DMS79 treated with DMSO at 0.1 percent for 48 hours (cell line): ENCODE measurements at places on chromosomes 16 and 17.

GRCh38 chr17:50207315-50207714, 5.9 kb upstream of the COL1A1 start:
- DNase-seq, result no peak

GRCh38 chr17:50354776-50355175, 8.8 kb downstream of the XYLT2 start:
- no peak for DNase-seq

DNA sequence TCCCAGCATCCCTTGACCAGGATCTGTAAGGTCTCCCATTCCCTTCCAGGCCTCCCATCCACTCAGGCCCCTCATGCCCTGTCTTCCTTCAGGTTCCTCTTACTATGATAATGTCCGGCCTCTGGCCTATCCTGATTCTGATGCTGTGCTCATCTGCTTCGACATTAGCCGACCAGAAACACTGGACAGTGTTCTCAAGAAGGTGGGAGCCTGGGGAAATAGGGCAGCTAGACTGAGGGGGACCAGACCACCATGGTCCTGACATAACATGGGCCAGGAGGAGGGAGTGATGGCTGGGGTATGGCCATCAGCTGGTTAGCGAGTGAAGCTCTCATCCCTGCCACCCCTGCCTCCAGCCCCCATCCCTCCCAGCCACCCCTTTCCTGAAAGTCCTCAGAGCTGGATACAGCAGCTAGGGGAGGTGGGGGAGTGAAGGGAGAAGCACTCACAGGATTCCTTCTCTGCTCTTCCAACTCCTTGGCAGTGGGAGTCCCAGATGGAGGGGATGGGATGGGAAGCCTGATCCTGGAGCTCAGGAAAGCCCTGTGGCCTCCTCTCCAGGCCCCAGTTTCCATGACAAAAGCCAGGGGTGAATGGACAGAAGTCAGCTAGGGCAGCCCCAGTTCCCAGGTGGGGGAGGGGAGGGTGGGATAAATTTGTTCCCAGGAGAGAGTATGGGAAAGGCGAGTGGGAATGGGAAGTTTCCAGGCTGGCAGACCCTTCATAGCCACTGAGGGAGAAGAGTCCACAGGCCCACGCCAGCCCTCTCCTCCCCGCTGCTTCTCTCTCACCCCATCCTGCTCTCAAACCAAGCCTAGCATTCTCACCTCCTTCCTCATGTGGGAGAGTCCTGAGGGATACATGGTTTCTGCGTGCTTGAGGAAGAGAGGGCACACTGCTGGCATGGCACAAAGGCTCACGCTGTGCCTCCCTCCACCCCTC, 2.3 kb downstream of the RND2 start:
- no peak for DNase-seq

GRCh38 chr17:39144416-39144840, 7.0 kb downstream of the PLXDC1 start:
- peak; percentile 92 for DNase-seq

DNA sequence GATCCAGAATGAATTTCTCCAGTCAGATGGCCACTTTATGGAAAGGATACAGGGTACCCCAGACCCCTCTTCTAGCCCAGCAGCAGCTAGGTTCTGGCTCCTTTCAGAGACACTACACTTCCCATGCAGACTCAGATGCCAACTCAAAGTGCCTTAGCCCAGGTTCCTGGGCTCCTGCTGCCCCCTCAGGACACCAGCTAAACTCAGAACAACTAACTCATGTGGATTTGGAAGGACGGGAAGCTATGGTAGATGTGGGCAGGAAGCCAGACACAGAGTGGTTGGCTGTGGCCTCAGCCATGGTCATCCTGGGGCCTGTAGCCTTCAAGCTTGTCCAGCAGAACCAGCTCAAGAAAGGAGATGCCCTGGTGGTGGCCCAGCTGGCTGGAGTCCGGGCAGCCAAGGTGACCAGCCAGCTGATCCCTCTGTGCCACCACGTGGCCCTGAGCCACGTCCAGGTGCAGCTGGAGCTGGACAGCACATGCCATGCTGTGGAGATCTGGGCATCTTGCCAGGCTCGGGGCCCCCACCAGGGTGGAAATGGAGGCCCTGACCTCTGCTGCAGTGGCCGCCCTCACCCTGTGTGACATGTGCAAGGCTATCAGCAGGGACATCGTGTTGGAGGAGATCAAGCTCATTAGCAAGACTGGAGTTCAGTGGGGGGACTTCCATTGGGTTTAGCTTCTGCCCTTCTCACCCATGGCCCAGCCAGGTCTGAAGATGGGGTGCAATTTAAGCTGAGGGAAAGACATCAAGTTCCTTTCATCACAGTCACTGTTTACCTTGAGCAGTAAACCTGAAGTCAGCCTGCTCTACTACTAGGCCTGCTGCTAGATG, 111.8 kb downstream of the N4BP1 start:
- no peak for DNase-seq

DNA sequence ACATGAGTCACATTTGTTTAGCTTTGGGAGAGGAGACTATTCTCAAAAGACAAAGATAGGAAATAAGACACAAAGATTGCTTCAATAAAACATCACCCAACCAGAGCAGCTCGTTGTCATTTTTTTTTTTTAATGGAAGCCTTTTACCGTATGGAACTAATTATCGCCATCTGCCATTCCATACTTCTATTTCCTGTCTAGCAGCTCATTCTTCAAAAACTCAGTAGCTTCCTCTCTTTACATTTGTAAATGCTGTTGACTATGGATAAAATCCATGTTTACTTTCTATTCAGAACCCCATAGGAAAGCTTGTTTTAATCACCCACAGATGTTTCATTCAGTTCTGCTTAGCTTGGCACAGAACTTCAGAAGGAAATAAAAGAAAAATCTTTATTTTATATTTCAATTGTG, 110.0 kb upstream of the PSMD7 start:
- DNase-seq, result no peak

- DNase-seq, result no peak
These were observed 2.9 kb upstream of the SCIMP start for GRCh38 chr17:5237541-5238016.

DNA sequence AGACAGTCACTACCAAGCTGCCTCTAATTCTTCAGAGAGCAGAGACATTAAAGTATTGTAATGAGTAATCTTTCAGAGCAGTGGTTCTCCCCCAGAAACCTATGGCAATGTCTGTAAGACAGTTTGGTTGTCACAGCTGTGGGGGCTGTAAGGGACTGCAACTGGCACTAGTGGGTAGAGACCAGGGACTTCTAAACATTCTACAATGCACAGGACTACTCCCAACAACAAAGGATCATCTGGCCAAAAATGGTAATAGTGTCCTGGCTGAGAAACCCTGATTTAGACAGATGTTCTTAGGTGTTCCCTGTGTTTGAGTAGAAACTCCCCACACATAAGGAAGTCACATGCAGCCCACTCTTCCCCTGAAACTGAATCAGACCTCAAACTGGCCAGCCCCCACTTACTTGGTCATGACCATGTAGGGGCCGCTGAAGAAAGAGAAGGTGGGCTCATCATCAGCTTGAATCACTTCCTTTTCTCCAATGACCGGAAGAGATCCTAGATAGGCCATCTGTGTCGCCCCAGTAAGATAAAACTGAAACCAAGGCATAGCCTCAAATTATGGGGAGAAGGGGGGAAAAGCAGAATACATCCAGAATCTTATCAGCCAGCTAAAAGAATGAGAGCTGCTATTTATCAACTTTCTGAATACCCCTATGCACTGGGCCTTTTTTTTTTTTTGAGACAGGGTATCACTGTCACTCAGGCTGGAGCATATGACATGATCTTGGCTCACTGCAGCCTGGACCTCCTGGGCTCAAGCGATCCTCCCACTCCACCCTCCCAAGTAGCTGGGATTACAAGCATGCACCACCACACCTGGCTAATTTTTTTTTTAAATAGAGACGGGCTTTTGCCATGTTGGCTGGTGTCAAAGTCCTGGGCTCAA, 75.8 kb downstream of the TEX14 start:
- DNase-seq, result no peak

- DNase-seq, result no peak
These were observed 143.9 kb upstream of the HS3ST2 start for GRCh38 chr16:22670044-22670536.

DNA sequence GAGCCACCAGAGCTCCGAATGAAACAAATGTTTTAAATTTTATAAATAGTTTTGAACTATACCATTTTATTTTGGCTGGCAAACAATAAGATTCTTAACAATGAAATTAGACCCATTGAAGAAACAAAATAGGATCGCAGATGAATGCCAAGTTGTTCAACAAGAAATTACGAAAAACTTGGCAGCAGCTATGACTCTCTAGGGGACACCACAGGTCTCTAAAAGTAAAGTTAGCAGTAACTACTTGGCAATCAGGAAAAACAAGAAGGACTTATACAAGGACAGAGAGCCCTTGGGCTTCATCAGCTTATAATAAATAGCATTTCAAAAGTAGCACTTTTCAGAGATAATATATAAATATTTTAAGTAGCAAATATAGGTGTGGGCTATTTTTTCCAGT, 603.8 kb upstream of the PSMD7 start:
- DNase-seq, result no peak
